Esophagus squamous epithelium (tissue), 5 donors: ENCODE measurements at places on chromosomes 1 and 21.

- no peak for DNase-seq
Measured at GRCh38 chr1:96296991-96297390, 424.6 kb upstream of the PTBP2 start.

GRCh38 chr1:189027512-189027911, 1450.2 kb downstream of the BRINP3 start:
- no peak for DNase-seq

DNA sequence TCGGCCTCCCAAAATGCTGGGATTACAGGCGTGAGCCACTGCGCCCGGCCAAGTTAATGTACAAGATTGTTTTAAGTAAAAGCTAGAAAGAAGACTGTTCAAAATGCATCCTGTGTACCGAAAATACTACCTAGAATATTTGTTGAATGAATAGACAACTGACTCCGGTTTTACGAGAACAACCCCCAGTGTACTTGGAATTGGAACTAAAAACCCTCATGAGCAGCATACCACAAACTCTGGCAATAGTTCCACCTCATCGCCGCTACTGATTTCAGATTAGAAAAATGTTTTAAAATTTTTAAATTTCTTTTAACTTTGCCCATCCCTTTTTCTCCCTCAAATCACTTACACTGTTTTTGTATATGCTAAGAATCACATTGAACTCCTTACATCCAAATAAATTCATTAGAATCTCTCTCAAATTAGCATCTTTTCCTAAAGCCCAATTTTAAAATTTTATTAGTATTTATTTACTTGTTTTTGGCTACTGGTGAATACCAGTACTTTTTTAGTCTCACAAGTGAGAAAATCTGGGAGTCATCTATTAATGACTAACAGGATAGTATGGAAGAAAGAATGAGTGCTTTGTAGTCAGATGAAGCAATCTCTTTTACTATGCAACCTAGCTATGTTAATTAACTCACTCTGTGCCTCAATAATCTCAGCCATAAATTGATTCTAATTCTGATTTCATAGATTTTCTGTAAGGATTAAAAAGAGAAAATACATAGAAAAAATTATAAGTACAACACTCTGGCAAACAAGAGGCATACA, 95.1 kb downstream of the GPATCH2 start:
- DNase-seq = no peak

- no peak for DNase-seq
Measured at GRCh38 chr1:212608959-212609700, 569 bp downstream of the ATF3 start.

DNA sequence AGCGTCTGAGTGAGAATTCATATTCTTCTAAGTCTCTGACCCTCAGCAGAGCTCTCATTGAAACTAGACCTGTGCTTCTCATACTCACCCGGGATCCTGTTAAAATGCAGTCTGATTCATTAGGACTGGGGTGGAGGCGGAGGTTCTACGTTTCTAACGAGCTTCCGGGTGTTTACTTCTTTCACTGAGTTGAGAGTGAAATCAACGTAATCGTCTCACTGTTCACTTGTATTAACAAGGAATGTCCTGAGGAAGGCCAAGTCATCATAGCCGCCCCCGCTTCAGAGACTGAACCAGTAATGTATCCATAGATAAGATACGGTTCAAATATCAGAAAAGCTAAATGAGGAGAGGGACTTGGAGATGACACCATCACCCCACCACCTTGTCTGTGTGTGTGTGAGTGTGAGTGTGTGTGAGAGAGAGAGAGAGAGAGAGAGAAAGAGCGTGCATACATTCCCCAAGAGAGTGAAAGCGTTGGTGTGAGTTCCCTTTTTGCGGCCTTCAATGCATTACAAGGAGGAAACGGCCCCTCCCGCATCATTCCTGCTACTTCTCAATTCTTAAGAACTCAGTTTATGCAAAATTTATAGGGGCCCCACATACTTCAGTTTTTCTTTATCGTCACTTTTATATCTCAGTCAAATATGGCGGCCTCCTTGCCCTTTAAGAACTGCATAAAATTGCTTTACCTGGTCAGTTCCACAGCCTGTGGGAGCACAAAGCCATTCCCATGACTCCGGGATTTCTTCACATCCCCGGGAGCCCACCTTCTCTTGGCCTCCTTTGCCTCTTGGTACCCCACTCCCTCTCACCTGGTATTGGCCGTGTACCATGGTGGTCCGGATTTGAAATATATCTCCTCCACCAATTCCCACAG, 19.8 kb downstream of the KMO start:
- DNase-seq = no peak

- peak; percentile 48 for DNase-seq
Measured at GRCh38 chr1:26833432-26834405, 7.2 kb downstream of the ZDHHC18 start.

DNA sequence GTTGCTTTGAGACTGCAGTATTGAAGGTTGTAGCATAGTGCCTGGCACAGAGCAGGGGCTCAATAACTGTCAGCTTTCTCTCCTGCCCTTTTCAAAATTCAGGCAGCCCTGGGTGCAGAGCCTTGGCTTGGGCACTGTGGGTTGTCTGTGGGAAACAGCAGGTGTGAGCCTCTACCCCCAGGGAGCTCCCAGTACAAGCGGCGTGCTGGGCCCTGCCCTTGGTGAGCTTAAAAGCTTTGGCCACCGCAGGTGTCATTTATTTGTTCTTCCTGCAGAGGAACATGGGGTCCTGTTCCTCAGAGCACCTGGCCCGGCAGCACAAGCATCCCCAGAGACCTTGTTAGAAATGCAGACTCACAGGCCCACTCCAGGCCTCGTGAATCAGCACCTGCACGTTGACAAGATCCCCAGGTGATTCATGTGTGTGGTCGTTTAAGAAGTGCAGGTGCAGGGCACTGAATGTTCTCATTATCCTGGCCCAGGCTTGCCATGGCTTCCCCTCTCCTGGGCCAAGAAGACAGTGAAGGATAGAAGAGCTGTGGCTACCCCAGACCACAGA, 29.9 kb upstream of the IGSF21 start:
- DNase-seq = no peak

GRCh38 chr1:19504796-19505692, 19.7 kb upstream of the CAPZB start:
- no peak for DNase-seq

DNA sequence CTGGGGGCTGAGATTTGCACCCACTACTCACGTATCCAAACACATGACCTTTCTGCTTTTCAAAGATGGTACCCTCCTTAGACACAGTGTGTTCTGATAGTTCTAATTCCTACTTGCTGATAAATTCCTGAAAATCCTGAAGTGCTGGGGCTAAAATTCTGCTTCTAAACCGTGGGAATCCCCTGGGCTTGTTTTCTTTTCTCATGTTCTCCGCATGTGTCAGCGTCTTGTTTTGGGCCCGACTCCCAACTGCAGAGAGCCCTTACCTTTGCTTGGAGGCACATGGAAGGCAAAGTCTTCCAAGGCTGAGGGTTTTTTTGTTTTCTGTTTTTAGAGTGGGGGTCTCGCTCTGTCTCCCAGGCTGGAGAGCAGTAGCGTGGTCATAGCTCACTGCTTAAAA, 27.2 kb downstream of the PSMG1 start:
- DNase-seq = no peak

DNA sequence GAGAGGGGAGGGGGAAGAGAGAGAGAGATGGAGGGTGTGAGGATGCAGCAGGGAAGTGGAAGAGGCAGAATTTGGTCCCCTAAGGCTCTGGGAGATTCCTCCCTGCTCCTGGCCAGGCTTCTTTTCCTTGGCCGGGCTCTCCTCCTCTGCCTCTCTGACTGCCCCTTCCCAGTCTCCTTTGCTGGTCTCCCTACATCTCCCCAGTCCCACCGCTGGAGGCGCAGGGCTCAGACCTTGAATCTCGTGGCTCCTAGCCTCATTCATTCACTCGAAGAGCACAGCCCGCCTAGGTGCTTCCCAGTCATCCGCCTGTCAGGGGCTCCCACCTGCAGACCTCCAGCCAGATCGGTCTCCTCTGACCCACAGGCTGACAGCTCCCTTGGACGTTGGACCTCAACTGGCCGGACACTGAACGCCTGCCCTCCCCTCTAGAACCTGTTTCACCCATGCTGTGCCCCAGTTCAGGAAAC, 76.5 kb downstream of the VWA5B1 start:
- no peak for DNase-seq

DNA sequence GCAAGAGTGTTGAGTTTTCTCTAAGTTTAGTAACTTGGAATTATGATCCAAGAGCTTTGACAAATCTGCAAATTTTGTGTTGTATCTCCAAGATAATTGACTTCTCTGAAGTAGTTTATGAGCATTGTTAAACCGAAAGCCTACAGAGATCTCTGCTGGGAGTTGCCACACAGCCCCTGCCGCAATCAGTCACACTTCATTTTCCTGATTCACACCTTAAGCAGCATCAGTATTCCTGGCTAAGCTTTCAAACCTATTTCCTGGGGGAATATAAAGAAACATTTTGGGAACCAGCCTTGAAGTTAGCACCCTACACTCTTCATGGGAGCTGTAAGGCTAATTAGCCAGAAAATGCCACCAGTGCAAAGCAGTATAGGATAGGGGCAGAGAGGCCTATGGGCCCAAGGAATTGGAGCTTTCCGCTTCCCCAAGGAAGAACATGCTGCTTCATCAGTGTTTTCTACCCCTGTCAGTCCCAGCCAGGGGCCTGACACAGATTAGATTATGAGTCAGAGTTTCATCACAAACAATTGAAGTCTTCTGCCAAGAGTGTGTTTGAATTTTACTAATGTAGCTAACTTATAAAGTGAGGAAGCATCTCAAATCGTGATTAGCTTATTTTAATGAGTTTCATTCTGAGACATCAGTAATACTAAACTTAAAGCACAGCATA, 23.2 kb upstream of the CACYBP start:
- no peak for DNase-seq

- no peak for DNase-seq
Measured at GRCh38 chr1:183699616-183700160, 46.6 kb upstream of the APOBEC4 start.

GRCh38 chr1:42334240-42335049, 590 bp downstream of the FOXJ3 start:
- peak; percentile 25 for DNase-seq

DNA sequence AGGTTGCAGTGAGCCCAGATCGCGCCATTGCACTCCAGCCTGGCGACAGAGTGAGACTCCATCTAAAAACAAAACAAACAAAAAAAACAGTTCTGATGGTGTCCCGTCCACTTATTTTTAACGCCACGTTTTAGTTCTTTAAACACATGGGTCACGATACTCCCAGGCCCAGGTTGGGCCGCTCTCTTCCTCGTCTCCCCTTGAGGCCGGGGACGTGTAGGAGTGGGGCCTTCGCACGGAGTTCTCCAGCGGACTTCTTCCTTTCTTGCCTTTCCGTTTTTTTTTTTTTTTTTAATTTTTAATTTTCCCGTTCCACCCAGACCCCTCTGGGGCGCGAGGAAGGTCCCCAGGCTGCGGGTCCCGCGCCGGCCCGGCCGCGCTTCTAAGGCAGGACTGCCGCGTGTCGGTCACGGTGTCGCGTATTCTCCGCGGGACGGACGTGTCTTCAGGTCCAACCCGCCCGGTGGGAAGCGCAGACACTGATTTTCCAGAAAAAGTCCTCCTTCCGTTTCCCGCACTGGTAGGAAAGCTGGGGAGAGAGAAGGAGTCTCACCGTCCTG, 47.5 kb upstream of the SLC19A1 start:
- no peak for DNase-seq

DNA sequence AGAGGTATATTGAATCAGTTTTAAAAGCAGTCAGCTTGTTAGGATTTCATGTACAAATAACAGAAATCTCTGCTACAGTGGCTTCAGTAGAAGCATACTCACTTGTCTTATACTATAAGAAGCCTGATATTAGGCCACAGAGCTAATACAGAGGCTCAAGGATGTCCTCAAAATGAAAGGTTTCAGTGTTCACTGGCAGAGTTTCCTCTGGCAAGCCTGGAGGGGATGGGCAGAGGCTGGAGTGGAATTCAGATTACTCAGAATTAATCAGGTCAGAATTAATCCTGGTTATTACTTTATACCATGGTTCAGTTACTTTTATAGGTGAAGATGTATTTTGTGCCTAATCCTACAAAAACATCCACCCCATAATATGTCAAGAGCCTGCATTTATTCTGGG, 520.5 kb downstream of the USP25 start:
- no peak for DNase-seq

- DNase-seq = no peak
Measured at GRCh38 chr1:171883849-171884248, 42.6 kb downstream of the DNM3 start.

- DNase-seq = no peak
Measured at GRCh38 chr1:55337801-55338447, 122.8 kb upstream of the USP24 start.

GRCh38 chr1:33305816-33306652, 14.9 kb downstream of the A3GALT2 start:
- DNase-seq = no peak

- DNase-seq = no peak
Measured at GRCh38 chr21:20997311-20997635, 936 bp upstream of the NCAM2 start.

DNA sequence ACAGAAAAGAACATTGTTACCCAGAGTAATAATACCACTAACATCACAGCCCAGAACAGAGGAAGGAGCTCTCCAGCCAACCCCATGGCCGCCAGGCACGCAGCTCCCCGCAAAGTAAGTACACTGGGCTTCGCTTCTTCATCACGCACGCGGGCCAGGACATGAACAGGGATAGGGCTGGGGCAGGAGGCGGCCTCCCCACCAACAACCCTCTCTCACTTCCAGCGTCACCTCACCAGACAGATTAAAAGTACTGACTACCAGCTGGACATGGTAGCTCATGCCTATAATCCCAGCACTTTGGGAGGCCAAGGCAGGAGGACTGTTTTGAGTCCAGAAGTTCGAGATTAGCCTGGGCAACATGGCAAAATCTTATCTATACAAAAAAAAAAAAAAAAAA, 78.3 kb downstream of the NPHP4 start:
- DNase-seq = no peak

DNA sequence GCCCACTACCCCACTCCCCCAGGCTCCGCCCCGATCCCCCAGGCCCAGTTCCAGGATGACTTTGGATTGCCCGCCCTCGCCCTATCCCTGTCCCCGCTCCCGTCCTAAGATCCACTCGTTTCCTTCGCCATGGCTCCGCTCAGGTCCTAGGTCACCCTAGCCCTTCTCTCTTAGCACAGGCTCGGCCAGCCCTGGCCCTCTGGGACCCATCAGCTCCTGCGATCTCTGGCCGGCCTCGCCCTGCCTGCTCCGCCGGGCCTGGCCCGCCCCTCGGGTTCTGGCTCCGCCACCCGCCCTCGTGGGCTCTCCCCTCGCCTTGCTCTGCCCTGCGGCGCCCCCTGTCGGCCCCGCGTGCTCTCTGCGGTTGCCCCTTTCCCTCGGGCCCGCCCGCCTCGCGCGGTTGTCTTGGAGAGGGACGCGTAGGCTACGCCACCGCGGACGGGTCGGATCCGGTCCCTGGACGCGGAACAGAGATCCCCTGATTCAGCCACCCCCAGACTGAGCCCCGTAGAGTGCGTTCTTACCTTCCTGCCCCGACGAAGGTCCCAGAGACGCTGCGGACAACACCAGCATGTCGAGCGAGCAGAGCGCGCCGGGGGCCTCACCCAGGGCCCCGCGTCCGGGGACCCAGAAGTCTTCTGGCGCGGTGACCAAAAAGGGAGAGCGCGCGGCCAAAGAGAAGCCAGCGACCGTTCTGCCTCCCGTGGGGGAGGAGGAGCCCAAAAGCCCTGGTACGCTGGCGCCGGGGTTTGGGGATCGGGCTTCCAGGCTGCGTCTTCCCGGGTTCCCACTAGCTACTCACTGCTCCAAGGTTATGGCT, at the start of gene LRRC71:
LRRC71 (plus strand) TSS at position 400 of the 820 bp plus-strand sequence; CDS start at position 572, 172 bp downstream.
- no peak for DNase-seq

- DNase-seq = no peak
Measured at GRCh38 chr1:232978091-232978634, 27.8 kb downstream of the NTPCR start.

- no peak for DNase-seq
Measured at GRCh38 chr1:24411963-24412362, 1.6 kb downstream of the STPG1 start.
